ENCODE measurements at places on chromosomes 6 and 20.

- DNase-seq = no peak
Measured at GRCh38 chr6:85942844-85943243, 300.2 kb upstream of the SYNCRIP start.

- DNase-seq = peak; percentile 77
Measured at GRCh38 chr6:169622618-169623017, 79.2 kb downstream of the WDR27 start.

DNA sequence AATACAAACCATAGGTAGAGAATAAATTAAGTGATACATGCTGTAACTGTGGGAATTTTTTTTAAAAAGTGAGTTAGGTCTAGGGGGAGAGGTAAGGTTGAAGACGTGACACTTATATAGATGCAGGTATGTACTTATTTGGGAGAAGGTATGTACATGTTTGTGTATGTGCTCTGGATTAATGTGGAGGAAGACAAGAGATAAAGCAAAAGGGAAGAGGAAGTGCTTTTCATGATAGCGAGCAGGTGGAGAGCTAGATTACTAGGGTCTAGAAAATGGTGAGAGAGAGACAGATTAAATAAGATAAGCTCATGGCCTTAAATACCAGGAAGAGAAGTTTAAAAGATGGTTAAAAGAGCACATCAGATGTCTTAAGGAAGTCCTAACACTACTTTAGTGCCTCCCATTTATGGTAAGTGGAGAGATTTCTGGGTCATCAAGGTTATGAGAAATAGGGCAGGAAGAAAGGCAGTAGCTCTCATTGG, 92.5 kb downstream of the MAN1A1 start:
- no peak for DNase-seq

GRCh38 chr20:63842258-63842657, 11.2 kb upstream of the ZBTB46 start:
- no peak for DNase-seq

DNA sequence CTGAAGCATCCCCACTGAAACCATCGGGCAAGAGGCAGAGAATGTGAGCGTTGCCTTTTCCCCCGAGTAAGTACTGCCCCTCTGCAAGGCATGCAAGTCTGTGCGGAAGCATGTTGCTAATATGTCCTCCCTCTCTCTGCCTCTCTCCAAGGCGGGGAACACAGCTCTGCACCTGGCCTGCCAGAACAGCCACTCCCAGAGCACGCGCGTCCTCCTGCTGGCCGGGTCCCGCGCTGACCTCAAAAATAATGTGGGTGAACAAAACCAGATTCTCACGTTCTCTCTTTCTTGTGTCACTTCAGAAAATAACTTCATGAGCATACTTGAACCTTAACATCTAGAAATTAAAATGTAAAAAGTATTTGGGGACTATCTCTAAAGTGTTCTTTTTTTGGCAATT, 26.4 kb downstream of the LYRM2 start:
- DNase-seq = no peak

GRCh38 chr6:160505970-160506369, 157.8 kb downstream of the SLC22A3 start:
- no peak for DNase-seq

DNA sequence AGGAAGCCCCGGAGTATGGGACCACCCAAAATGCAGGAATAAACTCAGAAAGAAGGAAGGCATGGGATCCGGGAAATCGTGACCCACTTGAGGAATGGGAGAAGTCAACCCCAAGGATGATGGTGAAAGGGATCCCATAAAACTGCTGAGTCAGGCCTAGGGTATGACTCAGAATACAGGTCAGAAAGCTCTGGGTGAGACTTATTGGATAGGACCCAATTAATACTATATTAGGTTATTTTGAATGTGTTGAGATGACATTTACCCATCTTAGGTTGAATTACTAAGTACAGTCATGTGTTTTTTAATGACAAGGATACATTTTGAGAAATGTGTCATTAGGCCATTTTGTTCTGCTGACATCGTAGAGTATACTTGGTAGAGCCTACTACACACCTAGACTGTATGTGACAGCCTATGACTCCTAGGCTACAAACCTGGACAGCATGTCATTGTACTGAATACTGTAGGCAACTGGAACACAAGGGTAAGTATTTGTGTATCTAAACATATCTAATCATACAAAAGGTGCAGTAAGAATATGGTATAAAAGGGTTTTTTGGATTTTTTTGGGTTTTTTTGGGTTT, 17.1 kb upstream of the HIVEP1 start:
- no peak for DNase-seq

GRCh38 chr6:16493112-16493511, 254.7 kb downstream of the GMPR start:
- no peak for DNase-seq

- DNase-seq = no peak
Measured at GRCh38 chr6:157645201-157645795, 177.7 kb upstream of the SNX9 start.

GRCh38 chr6:44854712-44855443, 467.4 kb downstream of the CDC5L start:
- no peak for DNase-seq

GRCh38 chr20:19757487-19758132, 448 bp upstream of the RIN2 start:
- peak; percentile 63 for DNase-seq

- peak; percentile 20 for DNase-seq
Measured at GRCh38 chr6:157079277-157079676, 244.0 kb downstream of the TMEM242 start.

- no peak for DNase-seq
Measured at GRCh38 chr6:143867236-143867635, 3.0 kb downstream of the ZC2HC1B start.

- DNase-seq = no peak
Measured at GRCh38 chr6:84556541-84557335, 207.7 kb downstream of the TBX18 start.

DNA sequence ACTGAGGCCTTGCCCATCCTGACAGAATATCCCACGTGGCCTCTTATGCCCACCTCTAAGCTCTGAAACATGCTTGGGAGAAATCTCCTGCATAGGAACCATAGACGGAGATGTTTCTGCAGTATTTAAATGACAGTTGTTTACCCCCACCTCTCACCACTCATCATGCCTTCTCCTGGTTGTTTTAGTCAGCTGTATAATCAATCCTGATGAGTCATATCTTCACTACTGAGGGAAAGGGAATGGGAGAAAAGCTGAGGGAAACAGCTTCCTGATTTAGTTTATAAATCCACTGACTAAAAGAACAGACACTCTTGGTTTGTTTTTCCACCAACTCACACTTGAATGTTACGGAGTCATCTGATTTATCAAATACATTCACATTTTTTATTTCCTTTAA, 113.2 kb upstream of the TENT5A start:
- peak; percentile 59 for DNase-seq

- DNase-seq = peak; percentile 82
Measured at GRCh38 chr6:42166444-42167141, 6.6 kb upstream of the GUCA1A start.

DNA sequence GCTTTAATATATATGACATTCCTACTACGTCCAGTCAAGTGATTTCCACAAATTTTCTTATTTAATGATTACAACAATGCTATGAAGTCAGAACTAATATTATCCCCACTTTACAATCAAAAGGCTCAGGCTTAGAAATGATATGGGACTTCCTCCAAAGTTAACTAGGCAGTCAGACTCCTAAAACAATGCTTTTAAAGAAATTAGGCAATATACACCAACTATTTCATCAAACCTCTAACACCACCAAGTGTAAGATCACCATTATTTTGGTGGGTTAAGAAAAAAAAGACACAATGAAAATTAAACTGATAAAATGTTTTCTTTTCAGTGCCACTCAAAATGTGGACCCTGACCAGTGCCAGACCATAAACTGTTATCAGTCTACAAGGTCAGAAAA, 256.1 kb upstream of the RUNX2 start:
- no peak for DNase-seq

GRCh38 chr6:14291331-14291730, 173.8 kb downstream of the CD83 start:
- no peak for DNase-seq

- peak; percentile 90 for DNase-seq
Measured at GRCh38 chr20:2132461-2132901, 30.9 kb downstream of the STK35 start.

- no peak for DNase-seq
Measured at GRCh38 chr6:43744491-43744890, 25.5 kb upstream of the VEGFA start.

DNA sequence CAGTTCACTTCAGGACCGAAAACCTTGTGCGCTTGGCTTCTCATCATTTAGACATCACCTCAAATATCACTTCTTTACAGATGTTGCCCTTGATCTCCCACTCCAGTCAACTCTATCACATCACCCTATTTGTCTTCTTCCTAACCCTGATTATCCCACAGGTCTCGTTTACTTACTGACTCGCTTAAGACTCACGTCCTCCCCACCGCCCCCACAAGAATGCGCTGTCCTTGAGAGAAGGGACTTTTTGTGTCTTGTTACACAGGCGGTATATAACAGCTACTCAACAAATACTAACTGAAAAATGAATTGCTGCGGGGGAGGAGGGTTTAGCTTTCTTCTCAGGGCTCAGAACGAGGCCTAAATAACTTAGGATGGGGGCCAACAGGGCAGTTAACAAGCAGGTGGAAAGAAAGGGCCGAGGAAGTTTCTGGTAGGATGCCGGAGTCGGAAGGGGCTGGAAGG, 527 bp downstream of the TOMM34 start:
- DNase-seq = peak; percentile 88

GRCh38 chr6:134343066-134343465, 25.2 kb upstream of the SGK1 start:
- no peak for DNase-seq
